ENCODE measurements at places on chromosomes 7 and 10.

- no peak for DNase-seq
Measured at GRCh38 chr7:155799514-155799913, 12.7 kb downstream of the SHH start.

GRCh38 chr7:44064791-44065430 lies 456 bp downstream of the PGAM2 start:
- DNase-seq, result no peak

DNA sequence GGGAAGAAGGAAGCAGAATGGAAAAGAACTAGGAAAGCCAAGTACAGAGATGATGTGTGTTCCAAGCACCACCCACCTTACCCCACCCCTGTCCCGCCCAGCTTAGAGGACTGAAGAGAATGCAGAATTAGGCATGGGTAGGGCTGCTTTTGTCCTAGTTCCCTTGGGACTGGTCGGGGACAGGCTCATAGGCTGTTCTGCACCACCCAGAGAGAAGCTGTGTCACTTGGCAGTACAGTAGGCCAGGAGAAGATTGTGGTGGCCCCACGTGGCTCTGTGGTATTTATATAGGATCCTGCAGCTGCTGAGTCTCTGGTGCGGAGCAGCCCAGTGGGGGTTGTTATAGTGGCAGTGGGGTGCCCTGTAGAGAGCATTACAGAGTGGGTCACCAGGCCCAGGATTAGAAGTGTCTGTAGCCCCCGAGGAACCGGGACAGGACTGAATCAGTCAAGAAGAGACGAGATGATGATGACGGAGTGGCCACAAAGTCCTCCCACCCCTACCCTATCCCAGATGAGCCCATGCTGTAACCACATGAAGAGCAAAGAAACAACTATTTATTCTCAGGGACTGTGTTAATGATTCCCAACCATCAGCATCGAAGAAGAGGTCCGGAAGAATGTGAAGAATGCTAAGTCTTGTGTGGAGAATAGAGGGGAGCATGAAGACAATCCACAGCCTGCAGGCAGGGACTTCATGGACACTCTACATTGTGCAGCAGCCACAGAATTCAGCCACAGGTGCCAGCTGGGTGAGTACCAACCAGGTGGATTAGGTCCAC lies 88.9 kb downstream of the C1GALT1 start:
- DNase-seq, result peak; percentile 9

DNA sequence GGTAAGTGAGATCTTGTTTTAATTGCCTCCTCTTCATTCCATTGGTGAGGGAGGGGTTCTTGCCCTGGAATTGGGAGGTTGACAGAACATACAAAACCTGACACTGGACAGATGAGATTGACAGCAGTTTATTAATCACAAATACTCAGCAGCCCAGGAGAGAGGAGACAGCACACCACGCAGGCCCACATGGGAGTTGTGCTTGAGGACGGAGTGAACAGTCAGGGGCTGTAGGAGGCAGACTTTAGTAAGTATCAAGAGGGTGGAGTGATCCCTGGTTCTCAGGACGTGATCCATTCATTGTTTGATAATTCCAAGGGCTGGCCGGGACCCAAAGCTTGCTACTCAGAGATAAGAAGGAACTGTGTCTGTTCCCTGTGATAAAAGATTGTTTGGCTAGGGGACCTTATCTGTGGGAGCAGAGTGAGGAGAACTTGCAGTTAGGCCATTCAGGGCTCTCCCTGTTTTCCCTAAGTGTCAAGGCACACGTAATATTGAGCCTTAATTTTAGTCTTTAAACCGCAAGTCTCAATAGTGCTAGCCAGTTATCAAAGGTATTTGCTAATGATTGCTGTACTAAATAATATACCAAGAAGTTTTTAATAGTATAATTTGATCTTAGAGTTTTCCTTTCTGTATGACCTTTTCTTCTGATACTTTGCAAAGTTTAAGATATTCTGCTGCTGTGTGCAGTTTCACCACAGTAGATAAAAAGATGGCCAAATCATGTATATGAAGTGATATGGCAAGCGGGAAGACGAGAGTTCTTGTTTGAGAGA lies 14.5 kb downstream of the CAPZA2 start:
- DNase-seq, result no peak

DNA sequence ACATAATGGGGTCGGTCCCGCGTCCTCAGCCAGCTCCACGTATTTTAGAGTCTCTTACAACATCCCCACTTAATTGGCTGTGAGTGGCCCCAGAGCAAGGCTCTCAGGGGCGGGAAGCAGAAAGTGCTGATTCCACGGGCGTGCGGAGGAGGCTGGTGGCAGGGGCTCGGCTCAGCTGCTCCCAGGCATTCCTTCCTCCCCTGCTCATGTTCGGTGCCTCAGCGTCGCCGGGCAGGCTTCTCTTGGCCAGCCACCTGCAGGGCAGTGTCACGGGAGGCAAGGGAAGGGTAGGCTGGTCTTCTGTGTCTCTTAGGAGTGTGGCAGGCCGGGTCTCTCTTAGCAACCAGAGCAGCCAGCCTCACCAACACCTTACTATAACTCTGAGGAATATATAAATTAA lies 33.8 kb downstream of the IL15RA start:
- DNase-seq, result no peak

GRCh38 chr10:83647526-83647925 lies 491.8 kb upstream of the GHITM start:
- no peak for DNase-seq

- DNase-seq, result no peak
Measured at GRCh38 chr7:100865372-100865911, 1.7 kb upstream of the TRIP6 start.

DNA sequence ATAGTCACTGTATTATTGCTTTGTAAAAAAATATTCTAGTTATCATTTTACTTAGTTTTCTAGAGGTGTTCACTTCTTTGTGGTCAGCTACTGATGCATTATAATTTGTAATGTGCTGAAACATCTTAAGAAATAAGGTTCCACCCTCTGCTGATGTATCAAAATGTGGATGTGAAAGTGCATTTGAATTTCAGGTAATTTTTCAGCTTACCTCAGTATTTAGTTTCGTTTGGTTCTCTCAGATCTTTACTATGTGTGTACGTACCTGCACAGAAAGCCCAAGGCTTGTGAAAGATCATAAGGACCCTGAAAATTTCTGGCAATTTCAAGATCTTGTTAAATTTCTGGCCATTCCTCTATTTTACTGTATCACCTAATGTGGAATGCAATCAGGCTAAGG lies 542.3 kb upstream of the TPK1 start:
- no peak for DNase-seq

GRCh38 chr7:130299866-130300265 lies 6.9 kb downstream of the CPA4 start:
- DNase-seq, result peak; percentile 65

DNA sequence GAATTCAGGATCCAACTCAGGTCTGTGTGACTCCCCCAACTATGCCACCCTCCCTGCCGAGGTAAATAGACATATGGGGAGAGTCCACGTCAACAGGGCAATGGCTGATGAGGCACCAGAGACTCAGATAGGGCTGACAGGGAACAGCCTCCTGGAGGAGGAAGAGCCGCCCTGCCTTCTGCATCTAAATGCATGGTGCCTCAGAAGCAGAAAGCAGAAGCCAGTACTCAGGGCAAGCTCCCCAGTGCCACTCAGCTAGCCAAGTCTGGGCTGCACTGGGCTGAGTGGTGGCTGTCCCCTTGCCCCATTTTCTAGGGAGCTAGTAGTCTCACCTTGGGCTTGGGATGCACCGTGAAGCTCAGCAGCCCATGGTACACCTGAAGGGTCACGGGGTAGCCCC lies 11.0 kb downstream of the RRP12 start:
- no peak for DNase-seq

DNA sequence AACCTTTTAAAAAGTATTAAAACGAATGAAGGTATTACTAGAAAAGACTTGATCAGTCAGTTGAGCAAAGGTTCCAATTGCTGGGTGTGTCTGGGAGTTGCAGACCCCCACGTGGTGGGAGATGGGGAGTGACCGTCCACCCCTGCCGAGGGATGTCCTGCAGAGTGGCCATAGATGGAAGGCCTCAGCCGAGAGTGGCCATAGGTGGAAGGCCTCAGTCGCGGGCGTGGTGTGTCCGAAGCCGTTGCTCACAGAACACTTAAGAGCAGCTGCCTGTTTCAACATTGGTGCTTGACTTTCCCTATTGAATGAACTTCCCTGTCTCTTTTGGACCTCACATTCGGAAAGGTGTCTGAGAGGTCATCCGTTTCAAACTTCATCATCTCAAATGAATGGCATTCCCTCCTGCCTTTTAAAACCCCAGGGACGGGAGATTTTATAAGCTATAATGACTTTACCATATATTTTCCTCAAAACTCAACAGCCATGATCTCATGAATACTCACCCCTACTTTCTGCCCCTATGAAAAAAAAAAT lies 69.4 kb downstream of the CAMK1D start:
- peak; percentile 69 for DNase-seq

DNA sequence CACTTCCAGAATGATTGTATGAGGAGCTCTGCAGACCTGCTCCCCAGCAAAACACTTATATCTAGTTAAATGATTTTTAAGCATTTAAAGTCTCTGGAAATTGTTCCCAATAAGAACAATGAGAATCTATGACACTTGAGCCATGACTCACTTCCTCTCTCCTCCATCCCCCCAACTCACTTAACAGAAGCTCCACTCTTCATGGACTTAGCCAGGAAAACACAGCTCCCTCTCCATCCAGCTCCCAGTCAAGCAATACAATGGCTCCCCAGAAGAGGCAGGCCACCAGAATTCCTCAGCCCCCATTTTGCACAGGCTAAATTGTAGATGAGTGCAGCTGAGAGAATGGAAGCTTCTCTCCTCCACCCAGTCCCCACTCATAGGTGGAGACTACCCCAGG lies 27.0 kb downstream of the AOC1 start:
- DNase-seq, result peak; percentile 14

DNA sequence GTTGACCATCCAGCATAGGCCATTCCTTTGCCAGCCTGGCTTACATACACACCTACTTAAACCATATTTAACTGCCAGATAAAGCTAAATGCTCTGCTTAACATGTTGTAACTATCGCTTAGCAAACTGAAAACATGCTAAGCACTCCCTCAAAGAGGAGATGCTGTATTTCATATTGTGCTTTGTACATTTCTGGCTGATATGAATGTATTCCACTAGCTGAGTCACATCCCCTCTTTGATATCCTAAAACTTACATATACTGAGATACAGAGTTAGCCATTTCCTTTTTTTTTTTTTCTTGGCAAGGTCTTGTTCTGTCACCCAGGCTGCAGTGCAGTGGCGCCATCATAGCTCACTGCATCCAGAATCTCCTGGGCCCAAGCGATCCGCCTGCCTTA lies 99.4 kb downstream of the TPST1 start:
- no peak for DNase-seq

- no peak for DNase-seq
Measured at GRCh38 chr7:120645966-120646365, 212.0 kb downstream of the TSPAN12 start.

GRCh38 chr7:91517201-91517785 lies 253.1 kb downstream of the FZD1 start:
- DNase-seq, result peak; percentile 20

- DNase-seq, result no peak
Measured at GRCh38 chr7:7664291-7664690, 23.7 kb downstream of the UMAD1 start.

DNA sequence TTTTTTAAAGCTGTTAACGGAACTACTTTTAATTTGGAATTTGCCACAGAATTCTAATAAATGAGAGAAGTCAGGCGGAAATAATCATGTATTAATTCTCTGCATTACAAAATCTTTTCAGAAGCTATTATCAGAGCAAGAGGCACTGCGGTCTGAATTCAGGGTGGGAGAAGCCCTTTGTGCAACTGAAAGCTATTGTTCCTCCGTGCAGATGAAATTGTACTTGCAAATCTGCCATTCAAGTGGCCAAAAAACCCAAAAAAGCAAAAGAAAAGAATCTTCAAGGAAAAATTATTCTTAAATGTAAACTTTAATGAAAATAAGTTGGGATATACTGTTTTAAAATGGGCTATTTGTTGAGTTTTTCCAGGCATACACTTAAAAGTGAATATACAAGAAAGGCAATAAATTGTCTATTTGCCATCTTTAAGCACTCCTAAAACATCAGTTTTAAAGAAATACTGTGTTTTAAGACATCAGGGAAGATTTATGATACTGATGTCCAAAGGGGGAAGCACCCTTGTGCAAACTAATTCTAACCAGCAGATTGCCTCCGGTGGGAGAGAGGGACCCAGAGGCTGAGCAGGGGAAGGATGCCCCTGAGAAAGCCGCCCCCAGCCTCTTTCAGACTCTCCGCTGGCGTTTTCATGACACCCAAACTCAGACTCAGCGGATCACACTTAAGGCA lies 351.2 kb downstream of the DNAJB6 start:
- no peak for DNase-seq

GRCh38 chr10:75096749-75097148 lies 14.7 kb upstream of the SAMD8 start:
- DNase-seq, result no peak

Measured in fibroblast of upper back skin (primary cell).